Renal pelvis (tissue), 12 donors: ENCODE measurements at places on chromosomes 5 and 9. TPM values are rescaled to one million over a fixed set of nuclear protein-coding genes. Genes with fewer than 3 reads are reported as not detected.

DNA sequence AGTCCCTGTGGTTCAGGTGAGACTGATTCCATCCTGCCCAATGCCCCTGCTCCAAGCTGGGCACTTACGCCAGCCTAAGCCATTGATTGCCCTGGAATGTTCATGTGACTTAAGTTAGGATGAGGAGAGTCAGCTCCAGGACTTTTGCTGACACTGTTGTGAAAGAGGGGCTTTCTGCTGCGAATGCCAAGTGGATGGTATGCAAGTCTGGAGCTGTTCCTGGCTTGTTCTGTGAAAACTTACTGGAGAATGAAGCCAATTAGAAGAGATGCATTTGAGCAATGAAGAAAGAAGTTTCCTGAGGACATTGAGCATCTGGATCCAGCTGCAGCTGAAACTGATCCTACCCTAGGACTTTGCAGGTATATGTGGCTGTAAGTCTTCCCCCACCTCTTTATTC, 61.2 kb upstream of the ZFR start:
- DNase-seq = no peak

The KYAT1 gene
- polyA plus RNA-seq = 15.9 TPM

DNA sequence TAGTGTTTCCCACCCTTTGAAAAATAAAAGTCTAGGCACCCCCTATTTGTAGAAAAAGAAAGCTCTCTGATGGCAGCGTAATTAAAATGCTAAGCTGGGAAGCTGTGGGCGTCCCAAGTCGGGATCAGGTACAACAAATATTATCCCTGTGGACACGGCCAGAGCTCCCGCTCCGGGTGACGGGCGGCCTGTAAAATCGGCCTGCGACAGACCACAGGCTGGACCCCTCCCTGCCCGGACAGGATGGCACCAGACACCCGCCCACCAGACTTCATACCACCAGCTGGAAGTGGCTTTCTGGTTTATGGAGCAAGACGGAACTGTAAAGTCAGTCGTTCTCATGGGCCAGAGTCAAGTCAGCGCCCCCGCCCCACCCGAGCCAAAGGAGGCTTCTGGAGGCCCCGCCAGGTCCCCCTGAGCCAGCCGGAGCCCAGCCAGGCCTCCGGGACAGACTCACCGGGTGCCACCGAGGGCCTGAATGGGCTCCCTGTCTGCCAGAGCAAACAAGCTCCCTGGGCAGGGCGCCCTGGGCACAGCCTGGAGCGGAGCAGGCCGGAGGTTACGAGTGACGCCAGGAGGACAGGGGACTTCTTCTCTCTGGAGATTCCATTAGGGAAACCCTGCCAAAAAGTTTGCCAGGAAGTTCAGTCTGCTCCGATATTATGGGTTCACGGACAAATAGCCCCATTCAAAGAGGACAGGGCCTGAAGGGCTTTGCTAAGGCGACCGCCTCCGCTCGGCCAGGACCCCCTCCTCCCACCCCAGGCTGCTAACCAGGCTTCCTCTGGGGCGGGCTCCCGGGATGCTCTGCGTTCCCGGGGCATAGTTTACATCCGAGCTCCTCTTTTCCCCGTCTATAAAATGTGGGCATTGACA, 173.7 kb downstream of the ERCC6L2 start:
- DNase-seq = peak; percentile 79

DNA sequence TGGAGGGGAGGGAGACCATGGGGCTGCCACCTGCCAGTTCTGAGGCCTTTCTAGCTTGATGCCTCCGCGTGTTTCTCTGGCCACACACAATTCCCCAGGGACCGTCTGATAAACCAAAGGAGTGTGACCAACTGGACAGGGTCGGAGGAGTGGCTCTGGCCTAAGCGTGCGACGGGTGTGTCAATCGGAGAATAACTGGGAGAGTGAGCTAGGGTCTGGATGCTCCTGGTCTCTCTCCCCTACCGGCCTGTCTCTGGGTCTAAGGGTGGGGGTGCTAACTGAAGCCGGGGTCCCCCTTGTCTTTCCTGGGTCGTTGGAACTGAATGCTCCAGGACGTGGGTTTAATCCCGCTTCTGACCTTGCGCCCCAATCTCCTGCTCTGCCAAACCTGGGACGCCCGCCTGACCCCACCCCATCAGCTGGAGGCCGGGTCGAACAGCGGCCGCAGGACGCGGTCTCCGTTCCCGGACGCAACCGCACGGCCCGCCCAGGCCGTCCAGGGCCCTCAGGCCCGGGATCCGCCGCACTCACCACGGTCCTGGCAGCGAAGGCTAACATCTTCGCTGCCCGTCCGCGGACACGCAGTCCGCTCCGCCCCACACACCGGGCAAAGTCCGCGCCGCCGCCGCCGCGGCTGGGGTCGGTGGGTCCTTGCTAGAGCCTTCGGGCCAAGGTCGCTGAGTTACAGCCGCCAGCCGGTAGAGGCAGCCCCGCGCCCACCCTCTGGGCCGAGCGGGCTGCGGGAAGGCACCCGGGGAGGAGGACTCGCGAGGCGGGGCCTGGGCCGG, 447 bp downstream of the CRAT start:
- DNase-seq = no peak

DNA sequence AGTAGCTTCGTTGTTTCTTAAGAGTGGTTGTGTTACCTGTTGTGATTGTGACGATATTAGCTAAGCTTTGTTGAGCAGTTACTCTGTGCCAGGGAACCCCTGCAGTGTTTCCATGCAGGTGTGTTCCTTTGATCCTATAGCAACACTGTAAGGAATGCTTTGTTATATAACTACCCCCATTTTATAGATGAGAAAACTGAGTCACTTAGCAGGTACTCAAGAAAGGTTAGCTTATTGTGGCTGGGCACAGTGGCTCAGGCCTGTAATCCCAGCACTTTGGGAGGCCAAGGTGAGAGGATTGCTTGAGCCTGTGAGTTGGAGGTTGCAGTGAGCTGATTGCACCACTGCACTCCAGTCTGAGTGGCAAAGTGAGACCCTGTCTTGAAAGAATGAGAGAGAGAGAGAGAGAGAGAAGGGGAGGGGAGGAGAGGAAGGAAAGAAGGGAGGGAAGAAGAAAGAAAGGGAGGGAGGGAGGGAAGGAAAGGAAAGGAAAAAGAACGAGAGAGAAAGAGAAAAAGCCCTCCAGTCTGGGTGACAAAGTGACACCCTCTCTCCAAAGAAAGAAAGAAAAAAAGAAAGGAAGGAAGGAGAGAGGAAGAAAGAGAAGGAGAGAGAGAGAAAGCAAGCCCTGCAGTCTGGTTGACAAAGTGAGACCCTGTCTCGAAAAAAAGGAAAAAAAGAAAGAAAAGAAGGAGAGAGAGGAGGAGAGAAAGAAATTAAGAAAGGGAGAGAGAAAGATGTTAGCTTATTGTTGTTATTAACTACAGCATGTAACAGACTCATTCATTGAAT, 85.6 kb upstream of the RARS1 start:
- DNase-seq = no peak

The NHP2 gene
- polyA plus RNA-seq = 120 TPM

The FSTL4 gene
- 0.68 TPM for polyA plus RNA-seq

- no peak for DNase-seq
Measured at GRCh38 chr5:143056792-143057579, 286.8 kb downstream of the ARHGAP26 start.

The OR1L4 gene
- not detected for polyA plus RNA-seq

DNA sequence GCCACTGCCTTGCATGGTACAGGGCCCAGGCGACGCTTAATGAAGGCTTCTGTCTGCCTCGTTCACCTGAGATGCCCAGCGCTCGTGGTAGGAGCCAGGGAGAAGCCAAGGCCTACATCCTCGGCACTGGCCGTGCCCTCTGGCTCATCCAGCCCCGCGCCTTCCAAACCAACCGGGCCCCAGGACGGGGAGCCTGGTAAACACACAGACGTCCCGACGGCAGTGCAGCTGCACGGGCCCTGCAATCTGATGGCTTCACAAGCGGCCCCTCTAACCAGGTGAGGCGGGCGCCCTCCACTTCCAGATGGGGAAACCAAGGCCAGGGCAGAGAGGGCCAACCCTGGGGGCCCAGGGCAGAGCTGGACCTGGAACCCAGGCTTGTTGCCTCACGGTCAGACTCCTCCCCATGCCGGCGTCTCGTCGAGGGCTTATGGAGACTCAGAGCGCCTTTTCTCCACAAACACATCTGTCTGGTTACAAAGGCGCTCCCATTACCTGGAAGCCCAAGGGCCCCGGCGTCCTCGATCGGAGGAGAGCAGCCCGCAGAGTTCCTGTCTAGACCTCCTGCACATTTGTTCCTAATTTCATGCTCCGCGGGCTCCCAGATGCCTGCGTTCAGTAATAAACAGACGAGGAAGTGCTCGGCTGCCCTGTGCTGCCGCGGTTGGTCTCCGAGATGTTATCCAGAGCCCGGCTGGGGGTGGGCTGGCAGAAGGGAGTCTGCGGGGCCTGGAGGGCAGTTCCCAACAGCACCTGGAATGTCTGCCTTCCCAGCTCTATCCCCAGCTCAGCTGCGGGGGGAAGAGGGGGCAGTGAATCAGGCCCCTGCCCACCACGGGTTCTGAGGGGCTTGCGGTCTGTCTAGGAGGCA, 23.5 kb downstream of the FAM163B start:
- no peak for DNase-seq

DNA sequence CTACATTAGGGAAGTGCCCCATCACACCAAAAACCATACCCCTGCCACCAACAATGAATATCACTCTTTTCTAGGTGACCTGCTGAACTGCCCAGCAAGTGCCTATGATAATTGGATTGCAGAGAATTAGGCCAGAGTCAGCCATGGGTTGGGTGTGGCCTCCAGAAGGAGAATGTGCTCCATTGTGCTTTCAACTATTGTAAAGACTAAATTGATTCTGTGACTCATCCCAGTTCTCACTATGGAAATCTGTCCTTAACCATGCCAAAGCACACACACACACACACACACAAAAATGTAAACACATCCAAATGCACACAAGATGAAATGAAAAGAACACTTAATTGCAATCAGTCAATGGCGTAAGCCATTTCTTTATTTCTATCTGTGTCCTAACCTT, 25.7 kb downstream of the DRD1 start:
- no peak for DNase-seq

GRCh38 chr5:95770830-95771708, 39.9 kb downstream of the RHOBTB3 start:
- DNase-seq = no peak

The IL4 gene
- polyA plus RNA-seq = not detected

DNA sequence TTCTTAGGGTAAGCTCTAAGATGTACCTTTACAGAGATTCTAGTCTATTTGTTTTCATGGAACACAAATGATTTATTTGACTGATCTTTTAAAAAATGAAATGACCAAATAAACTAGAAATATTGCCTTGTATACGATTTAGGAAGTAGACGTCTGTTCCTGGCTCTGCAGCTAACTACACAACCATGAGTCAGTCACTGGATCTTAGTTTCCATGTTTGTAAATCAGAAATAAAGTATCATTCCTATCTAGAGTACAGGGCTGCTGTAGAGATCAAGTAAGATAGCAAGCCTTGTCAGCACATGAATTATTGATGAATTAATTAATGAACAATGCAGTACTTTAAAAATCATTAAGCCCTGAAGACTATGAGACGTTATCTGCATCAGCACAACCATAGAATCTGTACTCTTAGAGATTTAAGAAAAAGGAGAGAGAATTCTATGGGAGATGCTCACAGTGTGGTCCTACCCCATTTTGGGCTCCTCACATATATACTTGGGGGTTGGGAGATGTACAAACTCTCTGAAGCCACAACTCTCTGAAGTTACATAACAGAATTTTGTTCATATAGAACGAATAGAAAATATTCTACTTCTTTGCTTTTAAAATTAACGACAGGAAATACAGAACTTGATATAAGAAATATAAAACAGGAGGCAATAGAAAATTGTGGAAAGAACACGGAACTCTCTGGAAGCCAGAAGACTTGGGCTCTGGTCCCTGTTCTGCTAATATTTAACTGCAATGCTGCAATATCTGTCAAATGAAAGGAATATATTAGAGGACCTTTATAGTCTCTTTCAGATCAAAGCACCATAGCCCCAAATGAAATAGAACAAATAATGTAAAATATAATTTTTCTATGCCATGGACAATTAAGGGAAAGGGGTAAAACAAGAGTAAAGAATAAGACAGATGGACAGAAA, 48.4 kb upstream of the HNRNPA0 start:
- DNase-seq = no peak

GRCh38 chr5:139847790-139848507, 52.3 kb downstream of the PSD2 start:
- DNase-seq = peak; percentile 58

The MYOZ3 gene
- 7.2 TPM for polyA plus RNA-seq

GRCh38 chr9:105047742-105048041, 119.7 kb upstream of the ABCA1 start:
- DNase-seq = no peak

The IFNK gene
- polyA plus RNA-seq = not detected

GRCh38 chr9:126205845-126206498, 120.7 kb upstream of the MVB12B start:
- no peak for DNase-seq

The AGGF1 gene
- 31.7 TPM for polyA plus RNA-seq

The MARCHF11 gene
- 3.9 TPM for polyA plus RNA-seq

The SLC6A3 gene
- polyA plus RNA-seq = 0.15 TPM

The ARL14EPL gene
- not detected for polyA plus RNA-seq

GRCh38 chr9:131813116-131813515, 73.2 kb upstream of the RAPGEF1 start:
- DNase-seq = no peak

- no peak for DNase-seq
Measured at GRCh38 chr5:92468295-92468694, 1085.2 kb upstream of the ARRDC3 start.

DNA sequence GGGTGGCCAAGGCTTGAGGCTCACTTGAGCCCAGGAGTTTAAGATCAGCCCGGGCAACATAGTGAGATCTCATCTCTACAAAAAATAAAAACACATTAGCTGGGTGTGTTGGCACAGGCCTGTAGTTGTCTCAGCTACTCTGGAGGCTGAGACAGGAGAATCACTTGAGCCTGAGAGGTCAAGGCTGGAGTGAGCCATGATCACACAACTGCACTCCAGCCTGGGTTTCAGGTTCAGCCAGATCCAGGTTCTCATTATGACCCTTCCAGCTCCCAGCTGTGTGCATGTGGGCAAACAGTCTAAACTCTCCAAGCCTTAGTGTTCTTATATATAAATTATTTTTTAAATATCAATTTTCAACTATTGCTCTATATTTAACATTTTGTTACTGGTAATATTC, 67.9 kb downstream of the ALDH7A1 start:
- DNase-seq = no peak

DNA sequence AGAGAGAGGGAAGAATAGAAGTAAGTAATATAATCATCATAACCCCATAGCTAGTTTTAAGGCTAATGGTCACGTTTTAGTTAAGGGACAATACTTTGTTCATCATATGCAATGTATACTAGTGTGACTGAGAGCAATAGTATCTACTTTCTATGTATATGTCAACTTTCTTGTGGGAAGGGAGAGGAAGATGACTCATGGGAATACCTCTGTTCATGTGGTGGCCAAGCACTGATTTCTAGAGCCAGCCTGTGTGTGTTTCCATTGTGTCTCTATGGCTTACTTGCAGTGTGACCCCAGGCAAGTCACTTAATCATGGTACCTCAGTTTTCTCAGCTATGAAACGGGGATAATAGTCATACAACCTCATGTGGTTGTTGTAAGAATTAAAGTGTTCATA, 639.6 kb downstream of the CETN3 start:
- no peak for DNase-seq

- no peak for DNase-seq
Measured at GRCh38 chr5:80967500-80968181, 7.5 kb downstream of the RASGRF2 start.
